ENCODE measurements at places on chromosomes 11 and 22. TPM values are rescaled to one million over a fixed set of nuclear protein-coding genes. Genes with fewer than 3 reads are reported as not detected.

DNA sequence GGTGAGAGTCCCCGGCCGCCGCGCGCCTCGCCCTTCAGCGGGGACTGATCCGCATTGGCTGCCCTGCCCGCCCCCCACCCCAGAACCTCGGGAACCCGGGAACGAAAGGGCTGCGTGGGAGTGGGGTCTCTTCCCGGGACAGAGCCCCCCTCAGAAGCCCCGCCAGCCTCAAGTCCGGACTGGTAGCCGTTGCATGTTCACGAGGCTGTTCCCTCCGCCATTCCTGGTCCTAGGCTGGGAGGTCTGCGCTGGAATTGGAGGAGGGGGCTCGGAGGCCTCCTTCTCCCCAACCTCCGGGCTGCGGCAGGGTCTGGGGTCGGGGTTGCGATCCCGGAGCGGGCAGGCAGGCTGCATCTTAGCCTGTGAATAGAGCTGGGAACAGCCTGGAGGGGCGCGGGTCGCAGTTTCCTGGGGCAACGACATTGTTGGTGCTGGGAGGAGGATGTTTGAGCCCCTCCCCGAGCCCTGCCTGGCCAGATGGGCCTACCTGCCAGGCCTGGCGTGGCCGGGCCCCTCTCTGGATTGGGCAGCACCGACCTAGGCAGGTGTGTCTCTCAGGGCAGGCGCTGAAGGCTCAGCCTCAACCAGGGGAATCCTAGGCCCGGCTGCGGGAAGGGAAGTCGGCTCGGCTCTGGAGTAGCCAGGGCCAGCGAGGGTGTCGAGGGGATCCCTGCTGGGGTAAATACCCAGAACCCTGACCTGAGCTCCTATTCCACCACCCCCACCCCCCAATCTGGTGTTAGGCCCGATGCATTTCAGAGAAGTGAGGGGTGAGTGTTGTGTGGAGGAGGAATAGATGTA is 670 bp downstream of the MAPK8IP1 start:
- DNase-seq = no peak
- H3K4me3 ChIP-seq = no peak overlapping the region
- H3K27ac ChIP-seq = no peak overlapping the region
- H3K36me3 ChIP-seq = peaks cover 8% of the 10 kb centered on the region

DNA sequence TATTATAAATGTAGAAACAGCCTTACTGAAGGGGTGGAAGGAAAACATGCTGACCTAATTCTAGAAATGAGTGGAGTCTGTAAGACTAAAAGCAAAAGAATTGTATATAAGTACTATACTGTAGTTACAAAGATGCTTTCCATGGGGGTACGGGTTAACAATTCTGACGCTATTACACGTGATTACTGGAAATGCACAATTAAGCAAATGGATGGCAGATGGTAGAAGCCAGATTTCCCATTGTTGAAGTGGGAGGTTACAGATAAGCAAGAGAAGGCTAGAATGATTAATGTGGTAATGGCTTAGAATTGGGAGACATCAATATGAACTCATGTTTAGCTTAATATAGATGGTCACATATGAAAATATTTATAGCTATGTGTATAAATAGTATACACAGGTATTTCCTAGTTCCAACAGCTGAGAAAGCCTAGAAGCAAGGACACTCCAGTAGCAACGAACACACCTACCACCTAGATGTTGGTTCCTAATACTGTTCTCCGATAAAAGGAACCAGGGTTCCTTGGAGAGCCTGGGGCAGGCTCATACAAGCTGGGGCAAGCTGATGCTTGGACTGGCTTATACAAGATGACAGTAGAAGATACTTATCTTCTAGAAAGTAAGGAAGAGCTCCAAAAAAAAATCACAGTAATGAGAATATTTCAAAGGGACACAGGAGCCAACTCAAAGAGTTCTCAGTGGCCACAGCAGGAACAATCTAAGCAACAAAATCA is 13.5 kb downstream of the SMC1B start:
- no peaks in the 10 kb centered on the region for H3K36me3 ChIP-seq
- no peaks in the 10 kb centered on the region for H3K4me1 ChIP-seq
- peaks cover 2% of the 10 kb centered on the region for H3K27me3 ChIP-seq
- H3K4me3 ChIP-seq = no peak overlapping the region
- DNase-seq = no peak

GRCh38 chr11:113077379-113077778 is 116.2 kb downstream of the NCAM1 start:
- no peaks in the 10 kb centered on the region for H3K27me3 ChIP-seq
- DNase-seq = no peak
- no peak overlapping the region for H3K27ac ChIP-seq
- no peak overlapping the region for H3K4me3 ChIP-seq
- no peaks in the 10 kb centered on the region for H3K4me1 ChIP-seq

- H3K4me1 ChIP-seq = peaks cover 33% of the 10 kb centered on the region
- DNase-seq = peak; percentile 16
- H3K36me3 ChIP-seq = peaks cover 50% of the 10 kb centered on the region
Observed at GRCh38 chr11:88301488-88302140, 35.9 kb downstream of the CTSC start.

DNA sequence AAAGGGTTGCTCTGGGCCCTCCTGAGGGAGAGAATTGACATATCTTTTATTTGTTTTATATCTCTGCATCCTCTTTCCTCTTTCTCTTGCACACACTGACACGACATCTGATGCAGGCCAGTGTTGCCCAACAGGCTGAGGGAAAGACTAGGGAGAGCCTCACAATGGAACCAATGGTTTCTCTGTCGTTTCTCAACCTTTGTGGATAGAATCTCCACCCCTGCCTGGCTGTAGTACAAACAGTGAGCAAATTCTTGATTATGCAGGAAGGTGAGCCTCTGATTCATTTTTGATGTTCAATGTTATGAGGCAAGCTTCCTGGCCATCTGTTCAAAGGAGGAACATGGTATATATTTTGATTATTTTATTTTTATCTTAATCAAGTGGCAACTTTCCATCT is 49.8 kb upstream of the PLET1 start:
- H3K4me3 ChIP-seq = no peak overlapping the region
- no peak for DNase-seq
- peaks cover 1% of the 10 kb centered on the region for H3K36me3 ChIP-seq

DNA sequence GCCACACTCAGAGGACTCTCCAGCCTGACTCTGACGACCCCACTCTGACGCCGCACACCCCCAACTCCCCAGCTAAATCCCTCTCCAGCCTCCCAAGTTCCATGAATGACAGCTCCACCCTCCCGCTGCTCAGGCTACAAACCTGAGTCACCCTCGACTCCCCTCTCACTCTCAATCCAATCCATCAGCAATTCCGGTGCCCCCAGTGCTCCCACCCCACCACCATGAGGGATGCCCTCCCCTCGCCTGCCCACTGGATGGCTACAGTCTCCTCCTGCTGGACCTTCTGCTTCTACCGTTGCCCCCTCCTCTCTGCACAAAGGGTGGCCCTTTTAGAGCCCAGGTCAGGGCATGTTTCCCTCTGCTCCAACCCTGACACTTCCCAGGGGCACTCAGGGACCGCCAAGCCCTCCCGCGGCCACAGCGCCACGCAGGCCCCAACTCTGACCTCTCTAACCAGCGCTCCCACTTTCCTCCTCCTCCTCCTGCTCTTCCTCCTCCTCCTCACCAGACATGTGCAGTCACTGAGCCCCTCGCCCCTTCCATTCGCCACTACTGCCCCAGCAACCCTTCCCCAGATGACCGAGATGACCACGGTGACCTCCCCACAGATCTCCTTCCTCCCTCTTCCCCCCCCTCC is 69.5 kb upstream of the NUP50 start:
- no peak overlapping the region for H3K4me3 ChIP-seq
- H3K4me1 ChIP-seq = peaks cover 5% of the 10 kb centered on the region
- H3K27ac ChIP-seq = no peak overlapping the region
- peaks cover 18% of the 10 kb centered on the region for H3K27me3 ChIP-seq
- H3K36me3 ChIP-seq = no peaks in the 10 kb centered on the region

- peaks cover 40% of the 10 kb centered on the region for H3K4me1 ChIP-seq
- no peak for DNase-seq
- H3K4me3 ChIP-seq = no peak overlapping the region
- peaks cover 4% of the 10 kb centered on the region for H3K27me3 ChIP-seq
Observed at GRCh38 chr11:11843642-11844041, 1.9 kb downstream of the USP47 start.

- H3K36me3 ChIP-seq = no peaks in the 10 kb centered on the region
- H3K27ac ChIP-seq = peak overlapping the region; percentile 52
- no peaks in the 10 kb centered on the region for H3K27me3 ChIP-seq
- peaks cover 31% of the 10 kb centered on the region for H3K4me1 ChIP-seq
Observed at GRCh38 chr11:66326261-66327111, 9.6 kb upstream of the CD248 start.

- peaks cover 4% of the 10 kb centered on the region for H3K27me3 ChIP-seq
- no peaks in the 10 kb centered on the region for H3K4me1 ChIP-seq
- no peak overlapping the region for H3K4me3 ChIP-seq
- DNase-seq = no peak
- no peaks in the 10 kb centered on the region for H3K36me3 ChIP-seq
- no peak overlapping the region for H3K27ac ChIP-seq
Observed at GRCh38 chr22:44944883-44945601, 64.8 kb downstream of the PHF21B start.

- H3K36me3 ChIP-seq = no peaks in the 10 kb centered on the region
- DNase-seq = peak; percentile 19
- no peak overlapping the region for H3K4me3 ChIP-seq
- H3K27ac ChIP-seq = no peak overlapping the region
- no peaks in the 10 kb centered on the region for H3K27me3 ChIP-seq
Observed at GRCh38 chr11:86418917-86419316, 44.2 kb downstream of the CCDC81 start.

DNA sequence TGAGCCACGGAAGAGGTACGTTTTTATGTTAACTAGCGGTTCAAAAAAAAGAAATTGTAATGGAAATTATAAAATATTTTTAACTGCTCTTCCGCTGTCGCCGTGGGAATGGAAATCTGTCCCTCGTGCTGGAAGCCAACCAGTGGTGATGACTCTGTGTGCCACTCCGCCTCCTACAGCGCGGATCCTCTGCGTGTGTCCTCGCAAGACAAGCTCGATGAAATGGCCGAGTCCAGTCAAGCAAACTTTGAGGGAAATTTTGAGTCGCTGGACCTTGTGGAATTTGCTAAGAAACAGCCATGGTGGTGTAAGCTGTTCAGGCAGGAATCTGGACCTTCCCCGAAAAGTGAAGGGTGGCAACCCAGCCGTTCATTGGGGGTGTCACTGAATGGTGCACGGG is 2.9 kb upstream of the CBX7 start:
- no peak for DNase-seq
- H3K4me1 ChIP-seq = peaks cover 16% of the 10 kb centered on the region
- H3K36me3 ChIP-seq = no peaks in the 10 kb centered on the region
- peaks cover 13% of the 10 kb centered on the region for H3K27me3 ChIP-seq
- H3K4me3 ChIP-seq = no peak overlapping the region
- H3K27ac ChIP-seq = no peak overlapping the region

DNA sequence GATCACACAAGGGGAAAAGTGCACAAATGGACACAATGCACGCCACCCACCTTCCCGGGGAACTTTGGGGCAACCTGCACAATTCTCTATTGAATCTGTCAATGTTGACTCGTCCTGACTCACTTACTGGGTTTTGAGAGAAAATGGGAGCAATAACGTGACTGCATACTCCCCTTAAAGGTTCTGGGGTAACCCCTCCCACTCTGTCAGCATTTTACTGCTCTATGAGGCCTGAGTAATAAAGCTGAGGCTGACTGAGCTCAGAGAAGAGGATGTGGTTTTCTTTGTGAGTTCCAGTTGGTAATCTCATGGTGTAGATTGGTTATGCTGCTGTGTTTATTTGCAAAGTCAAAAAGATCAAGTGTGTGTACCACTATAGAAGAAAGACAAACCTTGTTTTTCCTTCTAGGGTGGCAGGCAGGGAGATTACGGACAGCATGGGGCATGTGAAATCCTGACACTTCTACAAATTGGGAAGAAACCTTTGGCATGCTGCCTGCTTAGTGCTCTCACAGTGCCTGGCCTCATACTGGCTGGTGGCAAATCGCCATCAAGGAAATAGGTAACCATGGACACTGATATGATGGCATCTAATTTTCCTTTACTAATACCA is 16.1 kb upstream of the APOA1 start:
- peak; percentile 70 for DNase-seq
- H3K27me3 ChIP-seq = no peaks in the 10 kb centered on the region
- H3K4me1 ChIP-seq = peaks cover 70% of the 10 kb centered on the region

GRCh38 chr22:20430101-20430719 is 7.4 kb downstream of the SCARF2 start:
- peaks cover 10% of the 10 kb centered on the region for H3K4me1 ChIP-seq
- H3K27ac ChIP-seq = no peak overlapping the region
- peak overlapping the region; percentile 68 for H3K4me3 ChIP-seq
- peaks cover 44% of the 10 kb centered on the region for H3K27me3 ChIP-seq

DNA sequence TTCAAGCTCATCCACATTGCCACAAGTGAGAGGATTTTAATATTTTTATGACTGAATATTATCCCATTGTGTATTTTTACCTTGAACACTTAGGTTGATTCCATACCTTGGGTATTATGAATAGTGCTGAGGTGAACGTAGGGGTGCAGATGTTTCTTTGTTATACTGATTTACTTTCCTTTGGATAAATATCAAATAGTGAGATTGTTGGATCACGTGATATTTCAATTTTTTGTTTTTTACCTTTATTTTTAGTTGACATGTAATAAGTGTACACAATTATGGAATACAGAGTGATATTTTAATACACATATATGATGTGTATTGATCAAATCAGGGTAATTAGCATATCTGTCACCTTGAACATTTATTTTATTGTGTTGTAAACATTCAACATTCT is 8.1 kb downstream of the OR10W1 start:
- H3K36me3 ChIP-seq = no peaks in the 10 kb centered on the region
- no peak overlapping the region for H3K4me3 ChIP-seq
- H3K4me1 ChIP-seq = no peaks in the 10 kb centered on the region
- no peak for DNase-seq
- H3K27ac ChIP-seq = no peak overlapping the region

DNA sequence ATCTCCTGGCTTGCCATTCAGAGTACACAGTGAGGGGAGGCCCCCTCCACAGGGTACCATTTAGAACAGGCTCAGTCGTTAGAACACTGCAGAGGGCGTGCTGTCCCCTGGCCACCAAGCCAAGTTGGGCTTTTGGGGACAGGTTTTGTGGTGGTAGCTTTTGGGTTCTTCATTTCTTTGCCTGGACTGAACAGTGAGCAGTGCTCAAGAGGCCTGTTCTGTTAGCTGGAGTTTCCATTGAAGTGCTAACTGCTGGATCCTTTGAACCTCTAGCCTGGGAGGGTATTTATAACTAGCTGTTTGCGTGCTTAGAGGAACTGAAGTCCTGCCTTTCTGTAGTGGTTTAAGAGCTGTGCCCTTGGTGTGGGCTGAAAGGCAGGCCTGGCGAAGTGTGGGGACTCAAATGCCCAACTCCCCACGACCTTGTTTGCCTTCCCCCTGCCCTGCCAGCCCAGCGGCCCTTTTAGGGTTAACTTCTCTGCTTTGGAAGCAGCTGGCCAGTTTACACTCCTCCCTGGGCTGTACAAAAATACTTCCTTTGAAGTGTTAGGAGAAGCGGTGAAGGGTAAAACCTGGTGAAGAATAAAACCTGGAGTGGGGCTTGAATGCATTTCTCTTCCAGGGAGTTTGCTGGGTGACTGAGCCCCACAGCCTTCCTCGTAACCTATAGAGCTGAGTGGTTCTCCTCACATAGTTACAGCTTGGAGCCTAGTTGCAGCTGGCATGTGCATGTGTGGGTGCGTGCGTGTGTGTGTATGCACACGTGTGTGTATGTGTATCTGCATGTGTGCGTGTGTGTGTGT is 34.6 kb downstream of the ZNRF3 start:
- H3K27me3 ChIP-seq = peaks cover 36% of the 10 kb centered on the region
- H3K4me1 ChIP-seq = peaks cover 4% of the 10 kb centered on the region
- no peak for DNase-seq
- H3K36me3 ChIP-seq = no peaks in the 10 kb centered on the region

The KIF18A gene
- 26.4 TPM for total RNA-seq

The ACR gene
- not detected for total RNA-seq

The SLC29A2 gene
- total RNA-seq = 13.6 TPM

The TMEM121B gene
- total RNA-seq = 0.19 TPM

The NELL1 gene
- not detected for total RNA-seq

The PATE2 gene
- 0.16 TPM for total RNA-seq

The YPEL1 gene
- total RNA-seq = 1.0 TPM
